ENCODE measurements at places on chromosomes 4 and X.

DNA sequence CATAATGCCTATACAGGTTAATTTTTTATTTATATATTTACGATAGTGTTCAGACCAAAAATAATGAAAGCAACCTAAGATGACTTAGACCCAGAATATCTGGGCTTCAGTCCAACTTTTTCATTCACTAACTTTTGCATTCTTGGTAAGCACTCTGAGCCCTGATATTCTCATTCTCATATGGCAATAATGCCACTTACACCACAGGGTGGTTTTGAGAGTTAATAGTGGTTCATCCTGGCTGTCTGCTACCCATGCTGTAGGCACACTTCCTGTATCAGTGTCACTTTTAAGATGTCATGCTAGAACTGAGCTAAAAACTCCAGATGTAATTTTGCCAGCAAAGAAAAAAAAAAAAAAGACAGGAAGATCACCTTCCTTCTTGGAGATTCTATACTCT is 508.7 kb upstream of the FMR1 start:
- DNase-seq, result no peak

- DNase-seq, result no peak
Observed at GRCh38 chr4:21592970-21593670, 355.5 kb downstream of the KCNIP4 start.

GRCh38 chr4:8772499-8773123 is 99.0 kb downstream of the HMX1 start:
- no peak for DNase-seq

DNA sequence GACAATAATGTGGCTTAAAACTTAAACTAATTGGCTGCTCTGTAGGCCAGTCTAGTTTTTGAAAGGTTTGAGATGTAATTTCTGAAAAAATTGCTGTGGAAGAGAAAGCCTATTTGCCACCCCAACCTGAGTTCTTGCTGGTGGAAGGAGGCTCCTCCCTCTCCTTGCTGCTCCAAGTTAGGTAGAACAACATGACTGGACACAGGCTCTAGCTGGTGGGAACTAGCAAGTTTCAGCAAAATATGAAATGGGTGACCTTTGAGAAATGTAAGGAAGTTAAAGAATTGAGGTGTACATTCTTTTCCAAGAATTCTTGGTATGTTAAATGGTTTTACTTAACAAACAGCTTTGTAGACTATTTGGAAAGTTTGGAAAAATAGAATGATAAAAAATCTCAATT is 8.0 kb downstream of the RPL34 start:
- DNase-seq, result no peak
